Tongue (tissue), 3 donors: ENCODE measurements at places on chromosomes 7 and 10. TPM values are rescaled to one million over a fixed set of nuclear protein-coding genes. Genes with fewer than 3 reads are reported as not detected.

Gene IL2RA
- not detected for total RNA-seq

DNA sequence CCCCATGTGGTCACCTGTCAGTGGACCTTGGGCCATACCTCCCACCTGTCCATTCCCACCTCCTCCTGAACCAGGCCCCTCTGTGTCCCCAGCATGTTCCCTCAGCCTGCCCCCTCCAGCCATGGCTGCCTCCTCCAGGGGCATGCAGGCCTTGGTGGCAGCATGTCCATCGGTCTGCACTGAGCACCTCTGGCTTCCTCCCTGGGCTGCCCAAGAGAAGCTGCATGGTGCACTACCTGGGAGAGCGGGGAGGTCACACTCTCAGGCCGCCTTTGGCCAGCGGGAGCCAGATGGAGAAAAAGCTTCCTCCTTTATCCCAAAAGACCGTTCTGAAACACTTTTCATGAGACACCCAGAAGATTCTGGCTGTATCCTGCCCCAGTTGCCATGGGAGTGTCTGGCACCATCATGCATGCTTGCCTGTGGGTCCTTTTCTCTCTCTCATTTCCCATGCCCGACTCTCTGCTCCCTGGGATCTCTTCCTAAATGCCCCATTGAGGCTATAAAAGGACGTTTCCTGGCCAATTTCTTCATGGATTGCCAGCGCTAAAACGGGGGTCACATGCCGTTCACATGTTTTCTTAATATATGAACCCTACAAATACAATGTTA is 45.5 kb upstream of the MGMT start:
- no peak for DNase-seq

Gene SYT15B
- total RNA-seq: 1.1 TPM

Gene SPDYE18
- total RNA-seq: not detected

Gene VENTX
- total RNA-seq: not detected

DNA sequence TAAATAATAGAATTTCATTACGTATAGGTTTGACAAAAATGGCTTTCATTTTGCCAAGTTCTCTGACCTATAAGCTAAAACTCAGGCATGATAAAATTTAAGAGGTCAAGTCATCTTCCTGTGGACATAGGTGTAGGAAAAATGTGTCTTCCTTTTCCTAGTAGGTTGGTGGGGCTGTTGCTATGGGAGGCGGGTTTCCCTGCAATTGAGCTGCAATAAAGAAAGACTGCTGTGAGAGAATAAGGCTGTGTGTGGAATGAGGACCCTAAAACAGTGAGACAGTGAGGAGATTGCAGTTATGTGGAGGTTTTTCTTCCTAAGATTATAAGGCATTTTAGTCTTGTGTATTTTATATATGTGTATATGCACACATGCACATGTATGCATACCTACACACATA is 13.0 kb upstream of the SEMA3A start:
- DNase-seq: no peak

DNA sequence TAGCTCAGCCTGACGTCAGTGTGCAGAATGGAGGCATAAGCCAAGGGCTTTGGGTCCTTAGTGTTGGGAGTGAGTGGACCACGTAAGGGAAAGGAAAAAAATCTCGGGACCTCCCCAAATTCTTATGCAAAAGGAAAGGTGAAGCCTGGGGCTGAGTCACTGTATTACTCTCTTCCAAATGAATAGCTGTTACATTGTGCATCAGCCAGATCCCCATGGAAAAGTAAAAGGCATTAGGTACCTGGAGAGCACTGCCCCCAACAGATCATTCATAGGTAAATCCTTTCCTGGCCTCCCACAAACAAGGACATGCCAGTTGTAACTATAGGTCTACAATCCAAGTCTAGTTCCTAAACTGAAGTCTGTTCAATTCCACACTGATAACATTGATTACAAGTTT is 170.5 kb downstream of the C1GALT1 start:
- DNase-seq: no peak

DNA sequence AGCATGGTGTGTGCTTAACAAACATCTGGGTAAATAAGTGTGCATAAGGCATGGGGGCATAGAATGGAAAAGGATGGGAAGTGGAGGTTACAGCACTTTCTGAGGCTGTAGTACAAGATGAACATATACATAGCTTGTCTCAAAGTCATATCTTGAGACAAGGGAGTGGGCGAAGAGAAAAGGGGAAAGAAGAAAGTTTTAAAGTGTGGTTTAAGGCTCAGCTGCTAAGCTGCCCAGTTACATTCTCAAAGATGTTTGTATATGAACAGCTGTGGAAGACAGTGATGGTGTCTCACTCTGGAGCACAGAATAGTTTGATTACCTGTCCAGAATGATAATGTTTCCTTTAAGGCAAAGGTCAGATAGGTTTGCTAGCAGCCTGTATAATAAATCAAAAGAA is 61.9 kb upstream of the LANCL2 start:
- no peak for DNase-seq

Gene NME8
- 0.10 TPM for total RNA-seq

Gene SORBS1
- total RNA-seq: 74.8 TPM

DNA sequence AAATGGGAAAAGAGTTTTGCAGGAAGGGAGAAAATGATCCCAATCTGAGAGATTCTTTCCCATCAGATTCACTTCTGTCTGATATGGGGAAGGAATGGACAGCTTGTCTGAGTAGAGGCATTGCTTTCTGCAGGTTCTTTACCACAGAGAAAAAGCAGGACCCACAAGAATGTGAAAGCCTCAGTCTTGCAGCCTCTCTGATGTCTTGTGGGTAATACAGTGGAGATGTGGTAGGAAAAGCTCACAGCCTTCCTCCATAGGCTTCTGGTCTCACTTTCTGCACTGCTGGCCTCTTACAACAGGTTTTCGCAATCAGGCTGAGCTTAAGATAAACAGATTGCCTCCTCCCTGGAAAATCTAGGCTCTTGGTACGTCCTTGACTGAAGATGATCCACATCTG is 551 bp downstream of the IFIT1 start:
- DNase-seq: peak; percentile 44

DNA sequence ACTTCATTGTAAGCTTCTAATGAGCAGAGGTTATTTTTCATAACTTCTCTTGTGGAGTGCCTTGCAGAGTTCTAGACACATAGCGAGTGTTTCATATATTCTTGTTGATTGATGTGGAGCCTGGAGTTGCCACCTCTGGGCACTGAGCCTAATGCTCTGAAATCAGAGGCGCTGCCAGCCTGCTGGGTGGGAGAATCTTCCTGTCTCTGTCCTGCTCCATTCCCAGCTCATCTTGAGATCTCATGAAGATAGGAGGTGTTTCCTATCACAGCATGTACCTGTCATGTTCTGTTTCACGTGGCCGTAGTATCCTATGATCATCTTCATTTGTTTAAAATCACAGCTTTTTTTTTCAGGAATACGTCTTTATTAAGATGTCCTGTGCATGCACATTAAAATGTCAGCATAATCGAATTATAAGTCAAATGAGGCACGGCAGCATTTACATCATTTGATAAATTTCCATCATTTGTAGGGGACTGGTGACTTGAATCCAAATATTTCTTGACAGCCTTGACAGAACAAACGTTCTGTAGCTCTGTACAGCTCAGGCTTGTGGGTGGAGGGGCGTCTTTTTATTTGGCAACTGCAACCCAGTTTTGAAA is 393.0 kb downstream of the PHTF2 start:
- DNase-seq: no peak

Gene PRSS2
- total RNA-seq: not detected

DNA sequence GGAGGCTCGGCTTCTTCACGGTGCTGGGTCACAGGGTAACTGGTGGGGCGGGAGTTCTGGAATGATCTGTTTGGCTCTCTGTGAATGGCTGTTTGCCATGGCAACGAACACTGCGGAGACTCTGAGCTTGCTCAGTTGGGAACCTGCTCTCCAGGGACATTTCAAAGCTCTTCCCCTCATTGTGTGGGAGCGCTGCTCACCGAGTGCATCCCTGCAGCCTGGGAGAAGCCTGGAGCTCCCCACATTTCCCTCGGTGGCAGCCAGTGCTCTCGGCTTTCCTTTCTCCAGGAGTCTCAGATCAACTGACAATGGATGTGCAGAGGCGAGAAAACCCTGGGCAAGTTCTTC is 57.6 kb upstream of the CACUL1 start:
- no peak for DNase-seq

Gene PON1
- not detected for total RNA-seq

Gene FOXI2
- not detected for total RNA-seq

GRCh38 chr10:91987397-91988037 is 63.9 kb downstream of the BTAF1 start:
- DNase-seq: no peak

- DNase-seq: peak; percentile 87
Observed at GRCh38 chr10:24208661-24209431, at the start of gene KIAA1217. TSS of gene KIAA1217 (plus strand) at chr10:24209138. CDS start at chr10:24209194, 56 bp downstream.

Gene OR6V1
- total RNA-seq: not detected

DNA sequence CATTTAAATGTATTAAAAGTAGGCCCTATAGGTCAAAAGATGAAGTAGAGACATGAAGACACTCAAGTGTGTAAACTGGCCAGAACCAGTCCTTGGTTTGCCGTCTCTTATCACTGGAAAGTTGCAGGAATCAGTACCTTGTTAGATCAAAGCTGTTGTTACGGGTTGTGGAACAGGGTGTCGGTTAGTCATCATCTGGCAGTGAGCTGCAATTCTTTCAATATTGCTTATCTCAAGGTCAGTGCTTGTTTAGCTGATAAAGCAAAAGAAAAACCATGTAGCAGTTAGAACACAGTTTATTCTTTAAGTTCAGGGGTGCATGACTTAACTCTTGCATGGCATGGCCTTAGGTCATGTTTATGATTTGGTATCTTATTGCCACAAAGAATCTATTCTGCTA is 10.0 kb upstream of the SLC13A1 start:
- DNase-seq: no peak

GRCh38 chr7:98222533-98223195 is 11.4 kb downstream of the BHLHA15 start:
- DNase-seq: no peak

- no peak for DNase-seq
Observed at GRCh38 chr7:72080865-72081510, 331.1 kb downstream of the CALN1 start.

GRCh38 chr10:118501171-118501570 is 94.3 kb downstream of the PRLHR start:
- no peak for DNase-seq

Gene FBXL13
- total RNA-seq: 1.3 TPM

- DNase-seq: peak; percentile 97
Observed at GRCh38 chr7:116354171-116354545, 143.8 kb downstream of the TES start.

- DNase-seq: no peak
Observed at GRCh38 chr7:25996006-25996408, 156.0 kb upstream of the NFE2L3 start.

GRCh38 chr7:156654511-156655234 is 14.1 kb downstream of the RNF32 start:
- DNase-seq: no peak

Gene CYP3A4
- not detected for total RNA-seq

DNA sequence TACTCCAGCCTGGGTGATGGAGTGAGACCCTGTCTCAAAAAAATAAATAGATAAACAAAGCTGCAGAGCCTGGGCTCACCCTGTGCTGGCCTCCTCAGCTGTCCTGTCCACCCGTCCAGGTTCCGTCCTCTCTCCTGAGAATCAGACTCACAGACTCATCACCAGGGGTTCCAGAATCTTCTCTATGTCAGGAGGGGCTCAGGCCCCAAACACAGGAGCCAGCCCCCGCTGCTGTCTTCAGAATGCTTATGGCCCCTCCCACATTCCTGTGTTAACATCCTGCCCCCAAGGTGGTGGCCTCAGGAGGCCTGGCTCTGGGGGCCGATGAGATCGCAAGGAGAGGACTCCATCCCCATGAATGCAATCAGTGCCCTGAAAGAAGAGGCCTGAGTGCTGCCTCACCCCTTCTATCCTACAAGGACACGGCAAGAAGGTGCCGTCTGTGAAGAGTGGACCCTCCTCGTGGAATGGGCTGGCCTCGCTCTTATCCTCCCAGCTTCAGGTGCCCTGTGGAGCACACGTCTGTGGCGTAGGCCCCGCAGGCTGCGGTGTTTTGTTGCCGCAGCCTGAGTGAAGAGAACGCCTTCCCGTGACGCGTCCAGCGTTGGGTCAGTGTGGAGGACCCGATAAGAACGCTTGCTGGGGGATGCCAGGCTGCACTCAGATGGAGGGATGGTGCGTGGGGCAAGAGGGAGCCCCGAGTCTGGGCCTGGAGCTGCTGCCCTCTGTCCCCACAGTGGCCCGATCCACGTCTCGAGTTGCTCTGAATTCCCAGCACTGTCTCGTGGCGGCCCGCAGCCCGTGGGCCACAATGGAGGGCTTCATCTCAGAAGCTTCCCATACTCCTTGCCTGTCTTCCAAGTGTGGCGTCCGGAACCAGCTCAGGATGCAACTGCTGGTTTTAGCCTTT is 77.1 kb downstream of the INPP5A start:
- DNase-seq: no peak

GRCh38 chr7:99106821-99107241 is 37.1 kb downstream of the SMURF1 start:
- DNase-seq: no peak

GRCh38 chr7:18655912-18656311 is 160.4 kb downstream of the HDAC9 start:
- DNase-seq: no peak

DNA sequence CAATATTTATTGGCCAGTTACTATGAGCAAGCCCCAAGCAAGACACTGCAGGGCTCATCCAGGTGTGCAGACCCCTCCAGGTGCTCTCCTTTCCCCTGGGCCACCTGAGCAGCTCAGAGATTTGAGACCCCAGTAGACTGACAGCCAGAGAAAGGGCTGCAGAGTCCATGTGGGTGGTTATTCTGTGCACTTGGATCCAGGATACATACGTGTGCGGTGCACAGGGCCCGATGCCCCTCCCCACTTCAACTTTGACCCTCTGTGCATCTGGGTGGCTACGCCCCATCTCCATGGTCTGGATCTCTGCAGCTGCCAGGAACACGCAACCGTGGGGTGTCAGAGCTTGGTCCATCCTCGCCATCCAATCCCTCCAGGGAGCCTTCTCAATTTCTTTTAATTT is 72.9 kb downstream of the MKI67 start:
- DNase-seq: no peak

Gene RPEL1
- total RNA-seq: not detected

- no peak for DNase-seq
Observed at GRCh38 chr10:36341471-36341870, 699.4 kb upstream of the FZD8 start.

- no peak for DNase-seq
Observed at GRCh38 chr7:98651760-98652159, 34.7 kb downstream of the NPTX2 start.

GRCh38 chr7:110839866-110840265 is 251.1 kb upstream of the LRRN3 start:
- DNase-seq: peak; percentile 81

Gene AKR1C3
- total RNA-seq: 4.0 TPM

Gene NXPH1
- total RNA-seq: not detected

Gene CHN2
- total RNA-seq: 7.6 TPM

- no peak for DNase-seq
Observed at GRCh38 chr7:28165961-28166955, 14.3 kb downstream of the JAZF1 start.

DNA sequence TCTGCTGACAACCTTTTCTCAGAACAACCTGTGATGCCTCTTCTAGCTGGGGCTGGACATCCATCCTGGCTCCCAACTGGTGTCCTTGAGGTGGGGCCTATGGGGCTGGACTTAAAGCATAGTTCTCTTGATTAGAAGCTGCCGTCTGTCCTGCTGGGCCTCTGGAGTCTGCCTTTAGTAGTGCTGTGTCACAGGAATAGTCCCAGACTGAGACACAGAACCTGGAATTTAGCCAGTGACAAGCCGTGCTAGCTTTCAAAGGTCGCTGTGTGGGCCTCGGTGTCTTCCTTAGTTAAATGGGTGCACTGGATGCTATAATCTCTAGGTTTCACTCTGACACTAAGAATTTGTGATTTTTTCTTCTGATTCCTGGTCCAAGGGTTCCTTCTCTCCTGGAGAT is 41.2 kb downstream of the GPR141 start:
- DNase-seq: no peak

- no peak for DNase-seq
Observed at GRCh38 chr10:49068209-49068608, 47.1 kb downstream of the VSTM4 start.

Gene MIOS
- 84.6 TPM for total RNA-seq
